ENCODE measurements at places on chromosomes 16 and 17.

- no peak for DNase-seq
Observed at GRCh38 chr16:85220964-85221731, 108.9 kb upstream of the CIBAR2 start.

GRCh38 chr16:35747658-35748455 is 2288.4 kb downstream of the TP53TG3F start:
- DNase-seq: no peak

DNA sequence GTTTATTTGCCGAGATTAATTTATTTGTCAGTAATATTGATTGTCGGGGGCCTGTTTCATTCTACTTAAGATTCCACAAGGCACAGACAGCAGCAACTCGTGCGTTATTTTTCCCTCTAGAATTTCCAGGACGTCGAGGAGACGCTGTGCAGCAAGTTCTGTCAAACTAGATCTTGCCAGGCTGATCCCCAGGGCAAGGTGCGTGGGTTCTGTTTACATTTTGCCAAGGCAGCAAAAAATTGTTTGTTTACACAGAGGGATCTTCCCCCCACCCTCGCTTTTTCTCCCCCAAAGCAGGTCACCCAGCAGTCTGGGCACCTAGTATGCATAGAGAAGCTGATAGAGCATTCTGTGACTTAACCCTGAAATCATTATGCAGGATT is 111.4 kb downstream of the IRX3 start:
- DNase-seq: no peak

DNA sequence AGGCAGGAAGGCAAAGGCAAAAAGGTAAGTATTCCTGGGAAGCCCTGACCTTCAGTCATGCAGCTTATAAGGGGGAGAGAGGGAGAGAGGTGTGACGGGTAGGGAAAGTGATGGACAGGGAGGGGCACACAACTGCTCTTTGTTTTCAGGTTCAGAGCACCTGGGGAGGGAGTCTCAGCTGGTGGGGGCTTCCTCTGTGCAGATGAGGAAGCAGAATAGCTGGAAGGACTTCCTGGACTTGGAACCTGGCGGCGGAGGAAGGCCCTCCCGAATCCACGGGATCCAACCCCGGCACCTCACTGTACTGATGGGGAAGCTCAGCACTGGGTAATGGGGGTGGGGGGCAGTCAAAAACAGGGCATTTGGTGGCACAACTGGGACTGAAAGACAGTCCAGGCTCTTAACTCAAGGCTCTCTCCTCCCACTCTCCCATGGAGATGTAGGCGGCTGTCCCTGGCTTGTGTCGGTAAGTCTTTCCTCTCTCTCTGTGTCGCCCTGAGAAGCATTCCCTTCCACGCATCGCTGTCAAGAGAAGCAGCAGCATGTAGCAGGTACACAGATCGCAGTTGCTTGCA is 11.9 kb upstream of the PITPNM3 start:
- no peak for DNase-seq

- DNase-seq: no peak
Observed at GRCh38 chr17:35765756-35766488, 5.2 kb downstream of the C17orf50 start.

DNA sequence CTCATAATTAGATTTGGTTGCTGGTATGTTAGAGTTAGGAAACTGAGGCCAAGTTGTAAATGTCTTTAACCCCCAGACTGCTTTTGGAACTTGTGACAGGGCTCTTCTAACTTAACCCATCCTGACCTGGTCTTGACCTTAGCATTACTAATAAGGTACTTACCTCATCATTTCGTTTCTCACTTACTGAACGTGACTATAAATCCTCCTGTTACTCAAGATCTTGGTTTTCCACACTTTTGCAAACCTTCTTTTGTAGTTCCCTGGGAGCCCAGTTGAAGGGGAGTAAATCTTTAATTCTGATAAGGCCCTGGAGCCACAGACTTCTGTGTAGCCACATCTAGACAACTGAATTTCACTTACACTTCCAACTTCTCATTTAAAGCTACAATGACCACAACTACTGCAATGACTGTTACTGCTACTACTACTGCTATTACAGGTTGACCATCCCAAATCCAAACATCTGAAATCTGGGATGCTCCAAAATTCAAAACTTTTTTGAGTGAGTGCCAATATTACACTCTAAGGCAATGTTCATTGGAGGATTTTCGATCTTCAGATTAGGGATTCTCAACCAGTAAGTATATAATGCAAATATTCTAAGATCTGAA is 248.8 kb upstream of the TBX2 start:
- no peak for DNase-seq

All from CD4-positive, alpha-beta T cell treated with Interleukin-15 for 4 hours (primary cell).